ENCODE measurements at places on chromosomes 16 and 17.
A peak's percentile ranks its signal among the peaks of the same experiment; 100 is the strongest.

- DNase-seq: no peak
Measured at GRCh38 chr17:43984521-43984920, 19.9 kb upstream of the NAGS start.

DNA sequence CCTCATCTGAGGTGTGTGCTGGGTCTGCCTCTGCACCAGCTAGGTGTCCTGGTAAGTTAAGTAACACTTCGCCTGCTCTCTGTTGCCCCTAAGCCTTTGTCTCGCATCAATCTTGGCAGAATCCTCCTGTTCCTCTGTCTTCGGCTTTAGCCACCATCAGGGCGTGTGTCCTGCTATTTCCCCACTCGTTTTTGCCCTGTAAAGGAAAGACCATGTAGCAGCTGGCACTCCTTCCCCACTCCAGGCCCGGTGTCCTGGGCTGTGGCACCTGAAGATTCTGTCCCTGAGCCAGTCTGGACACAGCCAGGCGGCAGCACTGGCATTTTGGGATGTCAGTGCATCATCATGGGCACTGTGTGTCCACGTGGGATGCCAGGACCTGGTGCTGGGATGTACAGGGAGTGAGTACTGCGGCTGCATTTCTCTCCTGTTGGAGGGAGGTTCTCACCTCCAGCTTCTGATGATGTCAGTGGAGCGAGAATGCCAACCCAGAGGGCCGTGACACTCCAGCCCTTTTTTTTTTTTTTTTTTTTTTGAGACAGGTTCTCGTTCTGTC is 26.2 kb upstream of the FOXK2 start:
- no peak for DNase-seq

- DNase-seq: no peak
Measured at GRCh38 chr16:19113577-19114358, at the start of gene ITPRIPL2. Gene ITPRIPL2, plus strand, starts transcription at chr16:19113964. Its CDS starts 498 bp downstream, at chr16:19114462.

GRCh38 chr16:67946128-67946569 is 2.2 kb upstream of the LCAT start:
- DNase-seq: no peak

- no peak for DNase-seq
Measured at GRCh38 chr16:89365996-89366395, 124.4 kb downstream of the ANKRD11 start.

- no peak for DNase-seq
Measured at GRCh38 chr17:5644065-5644464, 59.8 kb upstream of the NLRP1 start.

- DNase-seq: peak; percentile 31
Measured at GRCh38 chr16:24036614-24037013, 200.8 kb downstream of the PRKCB start.

GRCh38 chr17:7440113-7440833 is 961 bp downstream of the FGF11 start:
- DNase-seq: peak; percentile 45

GRCh38 chr17:8696426-8696825 is 48.2 kb downstream of the CCDC42 start:
- DNase-seq: no peak
